T-helper 9 cell (primary cell): ENCODE measurements at places on chromosomes 11 and 22.

- no peak for DNase-seq
Measured at GRCh38 chr22:38135133-38135706, 24.7 kb upstream of the BAIAP2L2 start.

DNA sequence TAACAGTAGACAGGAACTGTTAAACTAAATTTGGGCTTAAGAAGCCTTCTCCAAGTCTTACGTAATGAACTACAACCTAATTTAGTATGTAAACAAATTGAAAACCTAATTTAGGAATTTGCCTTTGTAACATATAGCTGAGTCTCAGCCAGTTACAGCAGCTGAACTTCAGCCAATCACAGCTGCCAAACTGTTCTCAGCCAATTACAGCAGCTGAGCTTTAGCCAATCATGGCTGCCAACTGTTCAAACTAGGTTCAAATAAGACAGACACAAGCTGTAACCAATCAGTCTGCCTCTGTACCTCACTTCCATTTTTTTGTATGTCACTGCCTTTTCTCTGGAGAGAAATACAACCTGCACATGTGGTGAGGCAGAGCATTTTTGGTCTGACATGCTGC, 95.0 kb upstream of the CD44 start:
- DNase-seq = no peak

DNA sequence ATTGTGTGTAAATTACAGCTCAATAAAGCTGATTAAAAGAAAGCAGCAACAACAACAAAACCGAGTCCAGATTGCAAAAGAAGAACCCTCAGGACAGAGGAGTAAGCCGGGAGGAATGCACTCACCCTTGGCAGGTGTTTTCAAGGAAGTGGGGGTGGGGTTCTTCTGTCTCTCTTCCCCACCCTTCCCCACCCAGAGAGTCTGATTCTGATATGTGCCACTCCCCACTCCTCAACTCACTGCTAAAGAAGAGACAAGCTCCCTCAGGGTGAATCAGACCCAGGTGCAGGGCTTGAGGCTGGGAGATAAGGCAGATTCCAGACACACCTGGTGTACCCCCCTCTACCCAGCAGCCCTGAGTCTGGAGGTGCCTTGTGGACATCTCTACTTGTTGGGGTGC, 38.4 kb upstream of the PHF21A start:
- DNase-seq = no peak

- peak; percentile 65 for DNase-seq
Measured at GRCh38 chr22:44685384-44686056, 16.5 kb upstream of the PRR5 start.

DNA sequence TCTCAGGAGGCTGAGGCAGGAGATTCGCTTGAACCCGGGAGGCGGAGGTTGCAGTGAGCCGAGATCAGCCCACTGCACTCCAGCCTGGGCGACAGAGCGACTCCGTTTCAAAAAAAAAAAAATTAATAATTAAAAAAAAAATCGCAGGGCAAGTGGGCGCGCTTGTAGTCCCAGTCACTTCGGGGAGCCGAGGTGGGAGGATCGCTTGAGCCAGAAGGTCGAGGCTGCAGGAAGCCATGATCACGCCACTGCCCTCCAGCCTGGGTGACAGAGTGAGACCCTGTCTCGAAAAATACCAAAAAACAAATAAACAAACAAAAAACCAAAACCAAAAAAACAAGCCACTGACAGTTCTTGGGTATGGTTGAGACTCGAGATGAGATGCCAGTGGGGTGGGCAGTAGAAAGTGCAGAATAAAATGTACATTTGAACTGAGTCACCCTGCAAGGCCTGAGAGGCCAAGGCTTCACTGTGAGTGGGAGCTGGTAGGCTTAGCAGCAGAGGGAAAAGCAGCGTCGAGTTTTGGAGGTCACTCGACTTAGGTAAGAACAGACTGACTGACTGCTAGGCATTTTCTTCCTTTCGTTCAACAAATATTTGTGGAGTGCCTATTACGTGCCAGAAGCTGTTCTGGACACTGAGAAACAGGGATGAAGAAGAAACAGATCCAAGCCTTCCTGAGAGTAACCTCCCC, 635 bp upstream of the LDHA start:
- no peak for DNase-seq

- no peak for DNase-seq
Measured at GRCh38 chr11:95469258-95469657, 238.3 kb upstream of the SESN3 start.

DNA sequence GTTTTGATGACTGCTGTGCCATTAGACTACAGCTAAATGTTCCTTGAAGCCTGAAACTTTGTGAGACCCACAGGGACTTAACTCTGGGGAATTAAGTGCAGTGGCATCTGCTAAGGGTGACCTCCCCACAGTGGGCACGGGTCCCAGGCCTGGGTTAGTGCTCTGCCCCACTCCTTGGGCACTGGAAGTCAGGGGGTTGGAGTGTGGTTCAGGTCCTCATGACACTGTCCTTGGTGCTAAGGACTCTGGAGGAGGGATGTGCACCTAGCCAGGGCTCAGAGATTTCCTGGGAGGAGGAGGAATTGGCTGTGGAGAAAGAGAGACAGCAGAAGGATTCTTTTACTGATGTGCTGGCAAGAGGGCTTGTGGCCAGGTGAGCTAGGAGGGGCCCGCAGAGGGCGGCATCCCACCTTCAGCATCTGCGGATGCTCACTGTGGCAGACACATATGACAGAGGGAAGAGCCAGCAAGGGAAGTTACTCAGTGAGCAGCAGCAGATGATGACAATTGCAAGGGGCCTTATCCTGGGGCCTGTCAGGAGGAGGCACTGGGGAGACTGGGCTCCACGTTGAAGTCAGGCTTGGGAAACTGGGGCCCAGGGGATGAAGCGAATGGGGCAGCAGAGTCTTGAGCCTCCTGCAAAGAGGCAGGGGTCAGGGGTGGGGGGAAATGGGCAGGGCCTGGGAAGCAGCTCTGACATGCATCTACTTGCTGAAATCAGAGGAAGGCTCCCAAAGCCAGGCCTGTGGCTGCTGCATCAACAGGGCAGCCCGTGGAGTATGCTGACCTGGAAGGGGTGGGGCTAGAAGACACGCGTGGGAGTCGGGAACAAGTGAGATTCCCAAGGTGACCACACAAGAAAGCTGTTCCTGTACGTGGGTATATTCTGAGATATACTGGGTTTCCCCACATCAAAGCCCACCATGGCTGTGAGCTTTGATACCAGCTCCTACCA, 144.0 kb downstream of the MPPED1 start:
- DNase-seq = no peak

DNA sequence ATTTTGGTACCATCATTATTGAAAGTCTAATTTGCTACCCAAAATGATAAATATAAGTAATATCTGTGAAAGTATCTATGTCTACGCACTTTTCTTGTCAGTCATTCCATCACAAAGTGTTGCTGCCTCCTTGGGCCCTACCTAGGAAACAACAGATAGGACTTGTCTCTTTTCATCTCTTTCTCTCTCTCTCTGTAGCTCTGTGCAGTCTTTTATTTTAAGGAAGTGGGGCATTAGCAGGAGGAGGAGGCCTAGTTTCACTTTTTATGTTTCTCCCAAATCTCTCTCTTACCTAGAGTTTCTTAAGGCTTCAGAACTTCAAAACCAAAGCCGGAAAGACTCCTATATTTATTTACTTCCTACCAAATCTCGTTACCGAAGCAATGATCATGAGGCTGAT, 354.8 kb upstream of the LUZP2 start:
- DNase-seq = no peak

DNA sequence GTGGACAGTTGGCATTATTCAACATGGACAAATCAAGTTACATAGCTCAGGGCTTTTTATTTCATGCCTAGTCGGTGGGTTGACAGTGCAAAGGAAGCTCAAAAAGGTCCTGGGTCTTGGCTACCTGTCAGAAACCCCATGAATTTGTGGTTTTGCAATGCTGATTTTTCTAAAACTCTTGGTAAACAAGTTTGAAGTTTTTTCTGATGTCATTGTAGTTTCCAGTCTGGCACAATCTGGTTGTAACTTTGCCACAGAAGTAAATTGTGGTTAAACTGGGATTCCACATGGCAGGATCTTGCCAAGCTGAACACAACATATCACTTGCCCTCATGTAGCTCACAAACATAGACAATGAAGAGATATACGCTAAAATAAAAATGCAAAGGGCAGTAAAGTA, 100.8 kb downstream of the EHF start:
- DNase-seq = no peak

DNA sequence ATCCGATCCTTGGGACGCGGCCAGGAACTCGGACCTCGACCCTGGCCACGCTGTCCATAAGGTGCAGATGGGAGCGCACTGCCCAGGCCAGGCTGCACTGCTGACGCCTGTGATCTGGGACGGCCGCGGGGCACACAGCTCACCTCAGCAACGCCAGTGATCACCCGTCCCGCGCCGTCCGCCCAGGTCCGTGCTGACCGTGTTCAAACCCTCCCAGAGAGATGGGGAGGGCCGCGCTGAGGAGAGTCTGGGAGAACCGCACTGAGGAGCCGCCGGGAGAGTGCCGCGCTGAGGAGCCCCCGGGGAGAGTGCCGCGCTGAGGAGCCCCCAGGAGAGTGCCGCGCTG, 636 bp downstream of the KCNQ1OT1 start:
- DNase-seq = no peak

DNA sequence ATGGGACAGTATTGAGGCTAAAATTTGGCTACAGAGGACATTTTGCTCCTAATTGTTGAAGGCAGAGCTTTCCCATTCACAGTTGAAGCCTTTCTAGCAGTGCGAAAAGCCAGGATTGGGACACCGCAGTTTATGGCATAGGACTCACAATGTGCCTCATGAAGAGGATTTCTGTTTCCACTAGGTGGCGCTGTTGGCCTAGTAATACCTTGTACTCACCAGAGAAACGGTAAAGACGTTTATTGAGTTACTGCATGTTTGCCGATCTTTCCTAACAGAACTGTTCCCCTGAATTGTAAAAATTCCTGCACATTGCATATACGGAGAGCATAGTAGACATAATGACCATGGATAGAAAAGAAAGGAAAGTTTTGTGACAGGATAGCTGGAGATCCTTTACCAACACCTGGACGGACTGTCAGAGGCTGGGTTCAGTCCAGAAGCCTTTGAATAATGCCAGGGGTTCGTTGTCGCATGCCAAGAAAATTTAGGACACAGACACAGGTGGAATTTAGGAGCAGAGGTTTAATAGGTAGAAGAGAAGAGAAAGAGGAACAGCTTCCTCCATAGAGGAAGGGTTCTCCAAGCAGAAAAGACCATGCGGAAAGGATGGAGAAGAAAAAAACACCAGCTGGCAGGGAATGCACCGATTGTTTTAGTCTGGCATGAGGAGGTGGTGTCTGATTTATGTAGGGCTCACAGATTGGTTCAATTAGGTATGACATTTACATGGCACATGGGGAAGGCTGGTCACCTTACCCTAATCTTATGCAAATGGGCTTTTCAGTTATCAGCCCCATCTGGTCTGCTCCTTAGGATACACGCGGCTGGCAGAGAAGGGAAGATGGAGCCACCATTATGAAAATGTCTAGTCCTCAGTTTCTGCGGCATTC, 10.8 kb upstream of the OR51D1 start:
- peak; percentile 26 for DNase-seq

GRCh38 chr22:47166033-47166404, 403.6 kb downstream of the TBC1D22A start:
- no peak for DNase-seq

- DNase-seq = no peak
Measured at GRCh38 chr11:27468209-27468994, 4.2 kb downstream of the LGR4 start.
